ENCODE measurements at places on chromosomes 4 and X. TPM values are rescaled to one million over a fixed set of nuclear protein-coding genes. Genes with fewer than 3 reads are reported as not detected.
A peak's percentile ranks its signal among the peaks of the same experiment; 100 is the strongest.

DNA sequence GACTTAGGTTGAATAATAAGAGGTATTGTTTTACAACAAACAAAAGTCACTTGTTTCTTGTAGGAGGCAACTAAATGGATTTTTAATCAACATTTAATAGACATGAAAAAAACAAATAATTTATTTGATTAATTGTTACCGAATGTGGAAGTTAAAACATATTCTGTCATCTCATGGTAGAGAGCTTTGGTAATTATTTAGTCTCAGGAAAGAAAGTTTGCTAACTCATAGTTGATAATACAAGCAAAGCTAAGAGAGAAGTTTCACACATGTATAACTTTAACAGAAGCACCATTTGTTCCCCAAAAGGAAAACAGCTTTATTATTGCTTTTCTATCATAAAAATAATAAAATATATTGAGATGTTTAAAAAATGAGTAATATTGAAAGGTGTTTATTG, 44.9 kb downstream of the GUCY1A1 start:
- DNase-seq: no peak

GRCh38 chr4:1043162-1043561, 31.7 kb downstream of the FGFRL1 start:
- no peak for DNase-seq

DNA sequence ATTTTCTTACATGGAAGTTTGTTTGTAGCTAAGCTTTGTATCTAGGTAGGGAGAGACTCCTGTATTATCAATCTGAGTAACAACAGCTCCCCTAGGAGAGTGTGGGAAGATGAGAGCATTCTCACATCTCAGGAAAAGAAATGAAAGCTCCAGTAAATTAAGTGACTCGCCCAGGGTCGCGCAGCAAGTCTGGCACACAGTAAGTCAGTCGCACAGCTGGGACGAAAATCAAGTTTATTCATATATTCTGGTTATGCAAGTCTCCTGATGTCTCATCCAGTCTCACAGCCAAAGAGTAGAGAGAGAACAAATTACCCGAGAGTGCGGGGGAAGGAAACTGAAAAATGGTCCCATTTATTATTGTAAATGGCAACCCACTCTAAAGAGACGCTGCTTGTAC, 216.1 kb downstream of the STK32B start:
- no peak for DNase-seq

DNA sequence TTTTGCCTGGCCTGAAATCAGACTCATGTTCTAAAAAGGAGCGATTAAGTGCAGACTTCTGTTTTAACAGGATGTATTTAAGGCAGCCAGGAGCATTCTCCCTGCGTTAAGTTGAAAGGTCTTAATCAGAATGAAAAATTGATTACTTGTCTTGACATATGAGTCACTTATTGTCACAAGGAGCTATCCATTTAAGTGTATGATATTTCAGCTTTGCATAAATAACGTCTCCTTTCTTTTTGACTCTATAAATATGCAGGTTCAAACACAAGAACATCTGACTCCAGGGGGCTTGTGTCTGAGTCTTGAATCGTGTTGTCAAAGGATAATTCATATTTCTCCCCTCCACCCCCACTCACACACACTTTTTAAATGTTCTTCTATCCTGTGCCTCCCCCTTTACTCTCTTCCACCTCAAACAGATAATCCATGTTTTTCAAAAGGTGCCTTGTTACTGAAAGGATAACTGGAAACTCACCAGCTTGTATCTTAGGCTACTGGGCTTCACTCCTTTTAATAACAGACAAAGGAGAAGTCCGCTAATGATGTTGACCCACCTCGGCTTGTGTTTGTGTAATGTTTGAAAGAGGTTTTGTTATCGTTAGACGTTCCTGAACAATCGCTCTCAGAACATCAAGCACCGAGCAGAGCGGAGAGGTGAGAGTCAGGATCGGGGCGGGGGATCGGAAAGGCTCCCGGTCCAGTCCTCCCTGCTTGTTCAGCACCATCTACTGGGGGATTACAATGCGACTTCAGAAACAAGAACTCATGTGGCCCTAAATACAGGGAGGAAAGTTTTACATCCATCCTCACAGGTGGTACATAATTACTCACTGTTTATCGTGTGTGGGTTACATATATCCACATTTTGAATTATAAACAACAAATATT, 107.5 kb upstream of the RPL34 start:
- peak; percentile 20 for DNase-seq

- DNase-seq: no peak
Measured at GRCh38 chrX:149490100-149490499, 15.0 kb downstream of the IDS start.

GRCh38 chr4:185825737-185826136, 13.7 kb upstream of the SORBS2 start:
- DNase-seq: no peak

- no peak for DNase-seq
Measured at GRCh38 chr4:61590881-61591280, 390.8 kb downstream of the ADGRL3 start.

GRCh38 chrX:5810636-5811035, 418.0 kb downstream of the NLGN4X start:
- no peak for DNase-seq

DNA sequence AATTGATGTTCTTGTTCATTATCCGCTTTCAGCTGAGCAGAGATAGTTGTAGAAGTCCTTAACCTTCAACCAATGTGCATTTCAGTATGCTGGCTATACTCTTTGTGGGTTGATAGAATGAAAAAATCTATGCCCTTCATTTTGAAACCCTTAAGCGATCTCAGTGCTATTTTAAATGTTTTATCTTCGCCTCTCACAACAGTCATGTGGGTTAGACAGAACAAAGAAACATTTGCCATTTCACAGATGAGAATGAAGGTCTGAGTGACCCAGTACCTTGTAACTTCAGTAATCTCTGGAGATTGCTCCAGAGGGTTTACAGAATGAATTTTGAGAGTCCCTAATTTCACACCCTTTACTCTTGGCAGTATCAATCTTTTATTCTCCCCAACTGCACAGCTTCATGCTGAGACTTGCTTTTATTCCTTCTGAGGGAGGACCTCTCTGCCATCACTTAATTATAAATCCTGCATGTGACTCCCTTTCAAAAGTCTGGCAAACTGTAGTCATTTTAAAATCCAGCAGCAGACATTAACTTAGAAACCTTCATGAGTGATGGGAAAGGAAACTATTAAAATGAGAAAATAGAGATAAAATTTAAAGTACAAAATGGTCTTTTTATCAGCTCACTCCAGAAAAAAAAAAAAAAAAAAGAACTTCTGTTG, 921.5 kb downstream of the RAB28 start:
- DNase-seq: no peak

DNA sequence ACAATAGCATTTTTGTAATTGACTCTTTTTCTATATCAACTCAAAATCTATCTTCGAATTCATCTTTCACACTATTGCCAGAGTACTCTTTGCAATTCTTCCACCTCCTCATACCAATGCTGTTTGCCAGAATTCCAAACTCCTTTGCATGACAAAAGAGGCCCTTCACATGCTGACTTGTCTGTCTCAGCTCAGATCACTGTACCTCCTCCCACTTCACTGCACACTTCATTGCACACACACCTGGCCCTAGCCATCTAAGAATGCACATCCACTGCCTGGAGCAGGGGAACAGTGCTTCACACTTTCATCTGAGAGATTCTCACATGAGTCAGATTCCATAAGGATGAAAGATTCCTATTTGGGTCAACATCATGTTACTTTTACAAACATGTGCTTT, 56.5 kb downstream of the PRDM5 start:
- DNase-seq: no peak

GRCh38 chr4:41485041-41485440, 52.9 kb upstream of the LIMCH1 start:
- DNase-seq: no peak

CYBB gene
- total RNA-seq: 35.4 TPM

FGFBP2 gene
- total RNA-seq: not detected

STARD8 gene
- 4.5 TPM for total RNA-seq

BEX1 gene
- not detected for total RNA-seq

MAPK10 gene
- 19.2 TPM for total RNA-seq

SRPX gene
- 50.7 TPM for total RNA-seq

FGA gene
- total RNA-seq: not detected

H2BW1 gene
- not detected for total RNA-seq

POU3F4 gene
- total RNA-seq: not detected

All from mucosa of descending colon (tissue), 3 donors.